ENCODE measurements at places on chromosomes 4 and X.

DNA sequence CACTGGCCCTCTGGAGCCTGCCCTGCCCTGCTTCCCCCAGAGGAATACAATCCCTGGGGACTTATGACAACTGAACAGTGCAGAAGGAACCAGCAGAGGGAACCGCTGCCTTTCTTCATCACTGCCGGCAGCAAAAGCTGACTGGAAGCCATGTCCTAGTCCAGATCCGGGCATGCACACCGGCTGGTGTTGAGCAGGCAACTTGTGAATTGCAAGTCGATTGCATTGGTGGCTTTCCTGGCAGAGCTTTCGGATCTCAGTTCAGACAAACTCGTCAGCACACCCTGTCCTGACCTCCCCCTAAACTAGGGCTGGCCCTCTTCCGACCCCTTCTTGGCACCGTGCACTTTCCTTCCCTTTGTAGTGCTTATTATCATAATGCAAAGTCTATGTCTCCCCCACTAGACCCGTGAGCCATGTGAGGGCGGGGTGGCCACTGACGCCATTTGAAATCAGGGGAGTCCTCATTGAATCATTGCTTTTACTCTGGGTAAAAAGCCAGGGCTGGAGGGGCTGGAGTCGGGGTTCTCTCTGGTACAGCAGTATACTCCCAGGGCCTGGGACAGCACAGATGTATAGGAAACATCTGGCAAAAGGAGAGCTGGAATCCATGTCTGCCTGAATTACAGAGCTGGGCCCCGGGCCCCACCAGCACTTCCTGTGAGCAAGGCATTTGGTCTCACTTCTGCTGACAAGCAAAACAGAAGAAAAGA, 1.8 kb downstream of the ARHGAP4 start:
- peak; percentile 70 for DNase-seq

- no peak for DNase-seq
Observed at GRCh38 chrX:17038681-17039161, 92.3 kb downstream of the REPS2 start.

- no peak for DNase-seq
Observed at GRCh38 chrX:87968118-87968517, 450.5 kb downstream of the KLHL4 start.

DNA sequence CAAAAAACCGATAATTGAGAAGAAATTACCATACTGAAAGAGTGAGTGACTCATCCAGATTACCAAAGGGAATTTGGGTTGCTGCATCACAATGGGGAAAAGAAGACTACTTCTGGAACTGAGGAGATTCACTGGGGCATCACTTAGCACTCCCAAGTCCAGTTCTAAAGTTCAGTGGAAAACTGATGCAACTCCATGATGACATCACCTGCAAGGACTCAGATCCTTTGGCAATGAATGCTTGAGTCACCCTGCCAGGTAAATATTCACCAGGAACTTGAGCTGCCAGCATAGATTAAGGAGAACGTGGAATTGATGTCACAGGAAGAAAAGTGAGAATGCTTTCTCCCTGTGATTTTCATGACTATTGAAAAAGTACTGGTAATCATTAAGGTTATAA, 32.0 kb upstream of the SMIM10L2A start:
- DNase-seq, result no peak

GRCh38 chr4:183532821-183533220, 28.0 kb downstream of the ING2 start:
- no peak for DNase-seq

DNA sequence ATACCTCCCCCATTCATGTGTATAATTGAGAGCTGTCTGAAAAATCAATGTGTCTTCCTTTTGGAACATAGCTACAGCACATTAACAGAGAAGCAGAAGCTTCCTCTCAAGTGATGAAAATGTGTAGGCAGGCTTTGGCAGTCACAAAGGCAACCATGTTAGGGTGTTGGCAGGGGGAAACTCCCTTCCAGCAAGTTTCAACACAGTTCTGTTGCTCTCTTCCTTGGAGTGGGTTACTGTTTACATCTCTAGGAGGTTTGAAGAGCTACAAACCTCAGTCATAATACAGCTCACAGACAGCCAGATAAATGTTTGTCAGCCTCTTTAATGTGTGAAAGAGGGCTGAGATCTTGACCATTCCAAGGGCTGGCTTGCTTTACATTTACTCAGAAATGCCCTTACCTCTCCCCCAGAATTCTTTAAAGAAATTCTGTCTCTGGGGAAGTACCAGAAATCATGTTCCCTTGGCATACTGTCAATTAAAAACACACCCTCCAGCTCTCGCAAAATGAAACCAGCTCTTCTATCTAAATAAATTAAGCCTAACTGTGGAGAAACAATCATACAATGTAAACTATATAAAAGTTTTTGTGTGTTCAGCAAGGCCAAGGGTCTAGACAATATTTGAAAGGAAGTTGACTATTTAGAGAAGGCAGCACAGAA, 18.9 kb downstream of the ZBTB33 start:
- DNase-seq, result no peak

DNA sequence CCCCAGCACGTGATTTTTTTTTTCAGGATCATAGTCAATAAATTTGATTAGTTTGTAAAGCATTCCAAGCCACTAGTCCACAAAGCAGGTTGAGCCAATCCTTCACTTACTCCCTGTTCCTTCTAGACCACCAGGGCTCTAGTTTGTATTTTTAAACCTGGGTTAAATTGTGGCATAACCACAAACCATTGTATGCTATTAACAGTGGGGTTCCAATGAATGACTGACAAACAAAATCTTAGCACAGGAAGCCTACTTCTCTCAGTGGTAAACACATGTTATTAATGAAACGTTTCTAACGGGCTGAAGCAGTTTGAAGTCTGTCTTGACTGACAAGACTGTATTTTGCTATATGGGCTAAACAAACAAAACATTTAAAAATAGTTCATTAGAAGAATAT, 48.6 kb upstream of the GYPA start:
- no peak for DNase-seq

DNA sequence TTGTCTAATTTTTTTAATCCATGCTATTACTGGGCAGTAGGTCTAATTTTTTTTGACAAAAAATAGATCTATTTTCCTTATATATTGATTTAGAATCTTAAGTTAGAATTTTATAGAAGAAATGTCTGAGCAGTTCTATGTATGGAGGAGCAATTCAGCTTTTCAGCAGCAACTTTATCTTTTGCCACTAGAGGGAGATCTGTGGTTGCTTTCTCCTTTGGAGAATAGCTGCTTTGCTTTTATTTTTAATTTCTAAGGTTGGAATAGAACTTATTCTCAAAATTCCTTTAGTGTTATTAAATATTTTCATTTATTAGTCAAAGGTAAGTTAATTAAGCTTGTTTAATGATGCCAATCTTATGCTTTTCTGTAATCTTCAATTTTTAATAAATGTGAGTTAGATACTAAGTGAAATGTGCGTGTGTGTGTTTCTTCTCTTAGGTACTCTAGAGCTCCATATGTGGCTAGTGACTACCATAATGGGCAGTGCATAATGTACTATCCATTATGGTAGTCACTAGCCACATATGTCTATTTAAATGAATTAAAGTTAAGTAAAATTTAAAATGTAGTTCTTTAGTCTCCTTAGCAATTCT, 29.3 kb downstream of the FAM199X start:
- no peak for DNase-seq

DNA sequence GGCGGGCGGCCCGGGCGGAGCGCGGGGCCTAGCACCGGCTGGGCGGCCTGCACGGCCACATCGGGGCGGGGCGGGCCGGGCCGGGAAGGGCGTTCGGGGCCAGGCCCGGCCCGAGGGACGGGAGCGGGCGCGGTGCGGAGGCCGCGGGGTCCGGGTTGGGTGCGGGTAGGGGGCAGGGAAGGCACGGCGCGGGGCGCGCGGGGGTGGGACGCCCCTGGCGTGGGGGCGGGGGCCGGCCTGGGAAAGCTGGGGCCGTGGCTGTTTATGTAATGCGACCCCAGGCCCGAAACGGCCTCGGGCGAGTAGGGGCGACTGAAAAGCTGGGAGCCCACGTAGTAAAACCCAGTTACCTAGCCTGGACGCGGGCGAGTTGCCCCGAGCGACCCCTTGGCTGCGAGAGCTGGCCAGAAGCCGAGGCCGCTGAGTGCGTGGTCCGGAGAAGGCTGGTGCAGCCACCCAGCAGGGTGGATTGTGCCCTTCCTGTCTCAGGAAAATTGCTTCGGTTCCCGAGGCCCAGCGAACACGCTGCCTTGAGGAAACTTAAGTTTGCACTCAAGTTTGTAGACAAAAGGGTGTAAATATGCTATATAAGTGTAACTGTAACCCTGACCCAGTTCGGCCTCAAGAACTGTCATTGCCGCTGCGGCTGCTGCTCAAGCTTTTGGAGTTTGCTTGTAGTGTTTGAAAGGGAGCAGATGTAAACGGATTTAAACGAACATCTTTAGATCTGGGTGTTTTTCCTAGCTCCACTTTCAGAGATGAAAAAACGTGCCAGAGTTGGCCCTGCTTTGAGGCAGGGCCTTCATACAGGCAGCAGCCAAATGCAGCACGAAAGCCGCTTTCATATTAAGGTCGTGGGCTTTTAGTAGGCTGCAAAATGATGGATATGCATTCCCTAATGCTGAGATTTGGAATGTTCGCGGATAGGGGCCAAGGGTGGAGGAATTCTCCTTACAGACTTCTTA, 674 bp downstream of the SEC24B start:
- DNase-seq, result peak; percentile 83

DNA sequence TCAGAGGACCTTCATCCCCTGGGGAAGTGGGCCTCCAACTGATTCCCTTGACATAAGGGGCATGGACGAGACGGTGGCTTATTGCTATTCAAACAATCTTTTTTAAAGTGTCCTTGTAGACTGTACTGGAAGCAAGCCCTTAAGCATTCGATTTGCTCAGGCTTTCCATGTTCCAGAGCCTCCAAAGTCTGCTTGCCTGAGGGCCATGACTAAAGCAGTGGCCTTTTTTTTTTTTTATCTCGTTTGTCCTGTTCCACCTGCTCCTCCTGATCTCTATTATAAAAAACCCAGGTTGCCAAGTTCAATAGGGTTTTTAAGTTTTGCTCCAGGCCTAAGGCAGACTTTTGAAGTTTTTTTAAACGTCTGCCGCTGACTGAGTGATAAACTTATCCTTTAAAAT, 103.7 kb upstream of the AADAT start:
- DNase-seq, result no peak

DNA sequence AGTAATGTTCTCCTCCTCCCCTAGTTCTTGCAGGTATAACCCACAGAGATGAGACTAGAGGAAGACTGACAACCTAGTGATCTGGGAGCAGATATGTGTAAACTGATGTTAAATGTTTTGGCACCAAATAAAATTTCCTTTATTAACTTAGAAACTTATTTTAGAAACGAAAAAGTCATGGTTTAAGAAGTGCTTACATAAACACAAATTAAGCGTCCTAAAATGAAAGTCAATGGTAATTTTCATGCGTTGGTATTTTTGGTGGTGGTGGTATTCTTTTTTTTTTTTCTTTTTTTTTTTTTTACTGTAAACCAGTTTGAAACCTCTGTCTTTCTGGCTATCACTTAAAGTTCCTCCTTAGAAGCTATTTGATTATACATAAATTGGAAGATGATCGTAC, 1438.1 kb upstream of the TENM3 start:
- no peak for DNase-seq

GRCh38 chrX:10769195-10769594, 148.8 kb upstream of the MID1 start:
- no peak for DNase-seq

DNA sequence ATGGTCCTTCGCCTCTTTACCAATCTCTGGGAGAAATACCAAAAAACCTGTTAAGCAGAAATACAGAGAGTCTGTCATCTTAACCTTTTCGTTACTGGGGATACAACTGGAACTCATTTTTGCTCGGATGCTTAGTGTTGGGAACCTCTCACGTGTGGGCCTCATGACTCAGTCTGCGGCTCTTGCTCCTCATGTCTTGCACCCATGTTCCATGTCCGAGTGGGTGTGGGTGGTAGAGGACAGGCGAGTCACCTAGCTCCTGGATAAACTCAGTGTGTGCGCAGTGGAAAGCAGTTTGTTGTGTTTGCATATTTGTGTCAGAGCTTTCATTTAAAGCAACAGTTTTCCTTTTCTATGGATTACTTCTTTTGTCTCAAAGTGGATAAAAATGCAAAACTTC, 70.6 kb downstream of the TNIP2 start:
- no peak for DNase-seq

DNA sequence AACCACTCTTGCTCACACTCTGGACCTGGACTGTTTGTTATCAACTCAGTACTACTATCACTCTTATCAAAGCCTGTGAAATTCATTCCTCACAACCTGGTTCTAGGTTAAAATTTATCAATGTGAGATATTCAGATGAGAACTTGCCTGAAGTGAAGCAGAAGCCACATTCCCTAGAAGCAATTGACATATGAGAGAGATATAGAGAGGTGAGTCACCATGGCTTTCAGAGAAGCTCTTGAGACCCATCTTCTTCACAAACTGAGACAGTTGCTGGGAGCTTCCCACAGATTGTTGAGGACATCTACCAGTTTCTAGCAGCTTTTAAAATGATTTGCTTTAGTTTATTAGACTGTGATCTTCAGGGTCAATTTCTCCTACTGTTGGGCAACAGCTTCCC, 316.9 kb upstream of the TET2 start:
- no peak for DNase-seq

DNA sequence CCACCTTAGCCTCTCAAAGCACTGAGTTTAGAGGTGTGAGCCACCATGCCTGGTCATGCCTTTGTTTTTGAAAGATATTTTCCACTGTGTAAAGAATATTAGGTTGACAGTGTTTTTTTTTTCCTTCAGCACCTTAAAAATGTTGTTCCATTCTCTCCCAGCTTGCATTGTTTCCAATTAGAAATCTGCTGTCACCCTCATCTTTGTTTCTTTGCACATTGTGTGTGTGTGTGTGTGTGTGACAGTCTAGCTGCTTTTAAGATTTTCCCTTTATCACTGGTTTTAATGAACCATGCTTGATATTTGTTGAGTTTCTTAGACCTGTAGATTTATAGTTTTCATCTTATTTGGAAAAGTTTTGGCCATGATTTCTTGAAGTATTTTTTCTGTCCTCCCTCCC, 79.0 kb upstream of the NKX1-1 start:
- DNase-seq, result no peak

DNA sequence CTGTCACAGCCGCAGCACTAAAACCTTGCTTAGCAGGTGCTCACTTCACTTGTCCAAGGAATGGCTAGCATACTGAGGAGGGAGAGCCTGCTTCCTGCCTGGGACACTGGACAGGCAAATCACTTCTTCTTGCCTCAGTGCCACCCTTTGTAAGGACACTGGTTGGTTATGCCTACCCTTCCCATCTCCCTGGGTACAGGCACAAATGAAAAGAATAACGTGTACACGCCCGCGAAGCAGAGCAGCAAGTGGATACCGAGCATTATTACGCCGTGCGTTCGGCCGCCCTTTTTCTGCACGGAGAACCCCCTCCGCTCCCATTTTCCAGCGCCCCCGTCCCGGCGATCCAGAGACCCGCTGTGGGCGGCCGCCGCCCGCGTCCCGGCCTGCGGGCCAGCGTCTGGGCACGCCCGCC, 338 bp upstream of the KLHL2 start:
- no peak for DNase-seq

DNA sequence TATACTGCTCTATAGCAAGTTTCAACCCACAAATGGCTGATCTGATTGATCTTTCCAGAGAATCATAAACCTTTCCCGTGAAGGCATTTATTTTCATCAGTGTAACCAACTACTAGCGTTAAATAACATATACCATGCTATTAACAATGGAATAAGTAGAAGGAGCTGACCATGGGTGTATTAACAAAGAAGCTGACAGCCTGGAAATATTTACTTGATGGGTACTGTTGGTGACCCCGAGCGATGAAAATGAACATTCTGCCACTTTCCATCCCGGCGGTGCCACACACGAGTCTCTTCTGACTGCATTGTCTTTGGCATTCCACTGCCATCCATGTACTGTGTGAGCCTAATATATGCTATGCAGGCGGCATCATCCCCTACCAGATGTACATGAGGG, 304.4 kb downstream of the CAMK2D start:
- DNase-seq, result no peak
